ENCODE measurements at places on chromosomes 16 and 17.

GRCh38 chr16:19697756-19698318, 20.2 kb downstream of the KNOP1 start:
- peak; percentile 46 for DNase-seq

DNA sequence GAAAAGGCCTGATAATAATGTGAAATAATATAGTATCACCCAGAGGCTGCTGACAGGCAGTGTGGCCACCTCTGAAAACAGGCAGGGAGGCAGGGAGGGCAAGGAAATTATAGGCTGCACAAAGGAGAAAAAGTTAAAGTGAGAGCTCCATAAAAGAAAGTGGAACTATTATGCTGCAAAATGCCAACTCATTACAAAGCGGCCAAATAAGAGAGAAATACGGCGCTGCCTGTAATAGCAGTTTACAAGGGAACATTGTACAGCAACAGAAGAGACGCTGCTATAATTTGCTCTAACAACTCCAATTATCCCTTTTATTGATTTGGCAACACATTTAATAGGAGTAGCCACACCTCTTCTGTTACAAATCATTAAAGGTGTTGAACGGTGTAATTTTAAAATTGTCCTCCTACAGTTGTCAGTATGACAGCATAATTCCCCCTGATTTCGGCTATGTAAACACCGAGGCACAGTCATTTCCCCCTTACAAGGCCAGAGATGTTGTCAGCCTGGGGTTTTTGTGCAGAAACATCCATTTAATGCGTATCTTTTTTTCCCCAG, 120.3 kb downstream of the MRM1 start:
- no peak for DNase-seq

GRCh38 chr16:85931596-85932402, 32.8 kb downstream of the IRF8 start:
- DNase-seq: no peak

DNA sequence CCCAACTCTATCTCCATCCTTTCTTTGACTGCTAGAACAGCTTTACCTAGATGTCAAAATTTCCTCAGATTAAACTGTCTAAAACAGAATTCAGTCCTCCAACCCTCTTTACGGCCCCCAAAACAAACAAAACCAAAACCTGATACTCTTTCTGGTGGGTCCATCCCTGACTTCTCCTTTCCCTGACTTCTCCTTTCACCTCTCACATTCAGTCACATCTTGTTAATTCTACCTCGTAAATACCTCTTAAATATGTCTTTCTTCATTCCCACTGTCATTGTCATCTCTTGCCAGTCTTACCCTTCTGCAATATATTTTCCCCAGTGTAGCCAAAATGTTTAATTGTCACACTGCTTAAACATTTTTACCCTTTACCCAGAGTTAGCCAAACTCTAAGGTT, 4.6 kb downstream of the PPM1E start:
- DNase-seq: no peak

DNA sequence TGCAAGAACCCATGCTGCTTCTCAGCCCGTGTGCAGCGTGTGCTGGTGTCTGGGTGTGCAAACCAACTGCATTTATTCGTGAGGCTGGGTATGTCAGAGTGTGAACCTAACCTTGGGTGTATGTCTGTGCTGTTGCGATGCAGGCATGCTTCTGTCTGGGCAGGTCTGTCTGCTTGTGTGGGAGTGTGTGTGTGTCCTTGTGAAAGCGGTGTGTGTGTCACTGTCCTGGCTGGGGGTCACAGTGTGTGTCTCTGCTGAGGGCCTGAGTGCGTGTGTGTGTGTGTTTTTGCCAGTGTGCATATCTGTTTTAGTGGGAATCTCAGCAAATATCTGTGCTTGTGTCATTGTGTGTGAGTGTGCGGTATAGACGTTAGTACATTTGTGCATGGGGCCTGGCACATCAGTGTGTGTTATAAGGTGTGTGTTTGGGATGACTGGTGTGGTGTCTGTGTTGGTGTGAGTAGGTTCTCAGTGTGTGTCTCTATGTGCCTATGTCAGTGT, 121.8 kb downstream of the CYLD start:
- DNase-seq: no peak

- no peak for DNase-seq
Observed at GRCh38 chr17:73069841-73070240, 22.6 kb downstream of the SLC39A11 start.

GRCh38 chr16:8585857-8586256, 4.5 kb downstream of the TMEM114 start:
- DNase-seq: no peak

DNA sequence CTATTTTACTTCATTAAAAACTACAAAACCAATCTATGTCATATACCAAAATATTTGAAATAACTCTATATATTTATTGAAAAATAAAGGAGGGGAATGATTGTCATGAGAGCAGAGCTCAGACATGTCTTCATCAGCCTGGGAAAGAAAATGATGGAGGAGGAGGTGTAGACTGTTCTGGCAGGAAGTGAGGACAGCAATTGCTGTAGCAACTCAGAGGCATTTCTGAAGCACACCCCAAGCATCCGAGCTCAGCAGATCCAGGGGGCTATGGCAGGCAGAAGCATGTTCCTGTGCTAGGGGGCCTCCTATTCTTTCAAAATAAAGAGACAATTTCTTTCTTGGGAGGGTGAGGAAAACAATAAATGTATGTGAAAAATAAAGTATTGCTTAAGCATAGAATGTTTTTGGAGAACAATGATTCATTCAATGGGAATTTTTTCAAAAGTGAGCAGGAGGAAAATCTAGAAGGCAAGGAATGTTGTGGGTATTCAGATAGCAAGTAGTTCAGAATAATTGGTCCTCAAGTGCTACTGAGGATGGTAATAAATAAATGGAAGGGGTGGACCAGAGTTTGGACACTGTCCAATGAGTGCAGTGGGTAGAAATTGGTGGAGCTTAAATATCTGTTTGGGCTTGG, 383.4 kb downstream of the CDH11 start:
- DNase-seq: no peak

DNA sequence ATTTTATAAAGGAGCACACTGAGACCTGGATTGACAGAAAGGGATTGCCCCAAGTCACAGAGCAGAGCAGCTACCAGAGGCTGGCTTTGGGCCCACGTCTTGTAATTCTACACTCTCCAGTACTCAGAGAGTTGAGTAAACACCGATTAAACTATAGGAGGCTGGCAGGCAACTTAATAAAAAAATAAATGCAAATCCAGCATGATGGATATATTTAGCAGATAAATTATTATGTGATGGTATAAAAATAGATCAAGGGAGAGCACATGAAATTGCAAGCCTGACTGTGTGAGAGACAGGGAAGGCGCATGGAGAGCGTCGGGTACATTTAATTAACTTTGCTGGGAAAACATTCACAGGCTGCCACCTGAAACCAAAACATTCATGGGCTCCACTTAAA, 87.7 kb upstream of the CCL2 start:
- DNase-seq: peak; percentile 20

DNA sequence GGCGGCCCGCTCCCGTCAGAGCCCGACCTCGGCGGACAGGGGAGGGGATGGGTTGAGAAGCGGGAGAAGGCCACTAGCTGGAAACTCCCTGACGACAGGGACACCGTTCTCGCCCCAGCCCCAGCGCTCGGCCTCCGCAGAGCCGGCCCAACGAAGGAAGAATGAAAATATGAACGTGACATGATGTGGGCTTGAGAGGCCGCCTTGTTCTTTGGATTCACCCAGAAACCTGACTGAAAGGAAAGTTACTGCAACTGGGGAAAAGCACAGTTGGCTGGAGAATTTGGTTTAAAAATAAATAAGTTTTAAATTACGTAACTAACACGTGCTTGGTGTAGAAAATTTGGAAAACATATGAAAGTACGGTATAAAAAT, 21.1 kb downstream of the NPTX1 start:
- DNase-seq: peak; percentile 56

DNA sequence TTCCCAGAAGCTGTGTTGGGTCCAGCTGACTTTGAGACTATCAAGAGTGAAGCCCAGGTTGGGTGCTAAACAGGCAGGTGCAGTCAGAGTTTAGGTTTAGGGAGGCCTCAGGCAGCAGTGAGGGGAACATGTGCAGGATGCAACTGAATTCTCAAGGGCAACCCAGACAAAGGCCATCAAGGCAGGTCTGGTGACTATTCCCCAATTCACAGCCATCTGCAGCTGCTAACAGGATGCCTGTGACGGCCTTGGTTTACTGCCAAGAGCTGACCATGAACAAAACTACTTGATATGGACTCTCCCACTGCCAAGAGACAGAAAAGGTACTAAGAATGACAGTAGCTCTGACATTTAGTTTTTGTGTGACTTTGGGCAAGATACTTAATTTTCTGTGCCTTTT, 45.2 kb upstream of the BCAR1 start:
- peak; percentile 61 for DNase-seq

Data from pancreas (tissue), 10 donors.